Upper lobe of right lung (tissue), 1 donor: ENCODE measurements at places on chromosomes 6 and 20. TPM values are rescaled to one million over a fixed set of nuclear protein-coding genes. Genes with fewer than 3 reads are reported as not detected.

Gene SLC35F1
- total RNA-seq, result 0.29 TPM

Gene NMBR
- not detected for total RNA-seq

Gene CD93
- 160 TPM for total RNA-seq

Gene ULBP2
- 2.3 TPM for total RNA-seq

Gene ZMYND8
- total RNA-seq, result 45.7 TPM

Gene DZANK1
- 2.7 TPM for total RNA-seq

Gene TRIM39
- total RNA-seq, result 11.5 TPM

Gene FLRT3
- total RNA-seq, result 71.2 TPM

- no peaks in the 10 kb centered on the region for H3K27me3 ChIP-seq
- DNase-seq, result no peak
- H3K27ac ChIP-seq, result no peak overlapping the region
- no peaks in the 10 kb centered on the region for H3K36me3 ChIP-seq
These were observed 49.6 kb upstream of the PTPRK start for GRCh38 chr6:128569732-128570679.

DNA sequence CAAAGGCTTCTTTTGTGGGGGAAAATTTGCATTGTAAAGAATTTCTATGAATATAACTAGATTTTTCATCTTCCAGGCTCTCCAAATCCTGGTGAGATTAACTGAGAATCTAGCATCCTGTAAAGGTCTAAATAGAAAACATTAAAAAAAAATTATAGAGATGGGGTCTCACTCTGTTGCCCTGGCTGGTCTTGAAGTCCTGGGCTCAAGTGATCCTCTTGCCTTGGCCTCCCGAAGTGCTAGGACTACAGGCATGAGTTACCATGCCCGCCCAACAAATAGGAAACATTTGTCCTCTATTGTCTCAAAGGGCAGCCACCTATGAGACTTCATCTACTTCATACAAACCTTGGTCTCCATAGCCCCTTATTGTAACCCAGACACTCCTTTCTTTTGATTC lies 25.2 kb upstream of the NCOA3 start:
- no peaks in the 10 kb centered on the region for H3K27me3 ChIP-seq
- no peak for DNase-seq
- H3K4me3 ChIP-seq, result no peak overlapping the region
- H3K27ac ChIP-seq, result no peak overlapping the region
- H3K36me3 ChIP-seq, result no peaks in the 10 kb centered on the region

GRCh38 chr6:11012976-11013720 lies 31.0 kb downstream of the ELOVL2 start:
- H3K27ac ChIP-seq, result no peak overlapping the region
- peaks cover 20% of the 10 kb centered on the region for H3K27me3 ChIP-seq

- no peaks in the 10 kb centered on the region for H3K36me3 ChIP-seq
- H3K27ac ChIP-seq, result no peak overlapping the region
- no peaks in the 10 kb centered on the region for H3K27me3 ChIP-seq
- H3K4me1 ChIP-seq, result no peaks in the 10 kb centered on the region
These were observed 1.4 kb downstream of the UNC93A start for GRCh38 chr6:167292301-167293087.

- no peak for DNase-seq
- peaks cover 5% of the 10 kb centered on the region for H3K27me3 ChIP-seq
- H3K4me3 ChIP-seq, result no peak overlapping the region
- H3K4me1 ChIP-seq, result peaks cover 14% of the 10 kb centered on the region
- H3K27ac ChIP-seq, result no peak overlapping the region
- no peaks in the 10 kb centered on the region for H3K36me3 ChIP-seq
These were observed 4.4 kb downstream of the SULF2 start for GRCh38 chr20:47780720-47781389.

DNA sequence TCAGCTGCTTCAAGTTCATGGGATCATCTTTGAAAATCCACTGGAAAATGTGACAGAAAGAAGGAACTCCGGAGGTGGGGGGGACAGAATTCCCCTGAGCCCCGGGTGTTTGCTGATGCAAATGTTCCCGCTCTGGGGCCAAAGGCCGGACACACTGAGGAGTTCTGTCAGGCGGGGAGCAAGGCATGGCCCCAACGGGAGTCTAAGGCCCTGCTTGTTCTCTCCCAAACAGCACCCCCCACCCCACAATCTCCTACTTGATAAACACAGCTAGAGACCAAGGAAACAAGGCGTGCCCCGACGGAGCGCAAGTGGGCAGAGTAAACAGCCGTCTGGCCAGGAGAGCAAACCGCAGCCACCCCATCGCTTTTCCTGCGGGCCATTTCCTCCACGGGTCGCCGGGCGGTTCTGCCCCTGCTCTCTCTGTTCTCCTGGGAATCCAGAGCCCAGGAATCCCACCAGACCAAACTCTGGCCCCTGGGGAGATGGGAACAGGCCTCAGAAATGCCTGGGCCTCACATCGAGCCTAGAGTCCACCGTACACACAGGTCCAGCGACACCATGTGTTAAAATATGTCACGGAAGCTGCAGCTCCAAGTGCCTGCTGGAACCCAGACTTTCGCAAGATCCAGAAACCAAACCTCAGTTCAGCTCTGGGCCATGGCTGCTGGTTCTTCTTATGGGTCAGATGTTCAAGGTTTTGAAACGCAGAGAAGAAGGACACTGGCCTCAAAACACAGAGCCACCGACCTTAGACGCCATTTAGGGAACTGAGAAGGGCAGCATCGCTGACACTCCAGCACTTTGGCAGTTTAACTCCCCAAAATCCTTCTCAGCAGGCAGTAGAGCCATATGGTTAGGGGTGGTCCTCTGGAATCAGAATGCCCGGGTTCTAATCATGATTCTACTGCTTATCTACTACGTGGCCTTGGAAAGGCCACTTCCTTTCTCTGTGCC lies 104.2 kb downstream of the PREX1 start:
- H3K27me3 ChIP-seq, result no peaks in the 10 kb centered on the region
- peaks cover 8% of the 10 kb centered on the region for H3K36me3 ChIP-seq
- peaks cover 35% of the 10 kb centered on the region for H3K4me1 ChIP-seq
- peak overlapping the region; percentile 82 for H3K27ac ChIP-seq
- H3K4me3 ChIP-seq, result no peak overlapping the region

DNA sequence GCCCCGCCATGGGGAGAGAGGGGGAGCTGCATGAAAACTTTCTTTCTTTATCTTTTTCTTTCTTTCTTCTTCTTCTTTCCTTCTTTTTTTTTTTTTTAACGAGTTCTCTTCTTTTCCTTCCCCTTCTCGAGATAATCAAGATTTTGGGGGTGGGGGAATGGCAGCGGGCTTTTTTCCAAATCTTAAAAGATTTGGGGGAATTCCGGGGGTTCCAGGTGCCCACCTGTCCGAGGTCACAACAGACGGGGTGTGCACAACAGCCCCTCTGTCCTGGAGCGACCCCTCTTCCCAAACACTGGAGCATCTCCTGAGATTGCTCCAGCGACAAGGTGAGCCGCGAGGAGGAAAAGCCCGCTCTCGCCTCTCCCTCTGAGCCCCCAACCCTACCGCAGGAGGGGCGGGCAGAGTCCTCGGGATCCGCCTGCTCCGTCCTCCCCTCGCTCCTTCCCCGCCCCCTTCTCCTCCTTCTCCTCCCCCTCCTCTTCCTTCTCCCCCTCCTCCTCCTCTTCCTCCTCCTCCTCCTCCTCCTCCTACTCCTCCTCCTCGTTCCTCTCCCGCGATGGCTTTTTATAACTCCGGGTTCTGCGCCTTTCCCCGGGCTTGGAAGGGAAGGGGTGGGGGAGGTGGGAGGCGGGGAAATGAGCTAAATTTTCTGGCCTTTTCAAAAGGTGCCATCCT lies 689 bp upstream of the KCNB1 start:
- H3K4me1 ChIP-seq, result peaks cover 9% of the 10 kb centered on the region
- no peak for DNase-seq
- peaks cover 68% of the 10 kb centered on the region for H3K27me3 ChIP-seq
- H3K27ac ChIP-seq, result no peak overlapping the region
- H3K4me3 ChIP-seq, result no peak overlapping the region

GRCh38 chr6:35475573-35475972 lies 7.4 kb downstream of the RPL10A start:
- no peak overlapping the region for H3K4me3 ChIP-seq
- peaks cover 38% of the 10 kb centered on the region for H3K36me3 ChIP-seq

GRCh38 chr6:152552616-152553209 lies 84.4 kb downstream of the SYNE1 start:
- H3K4me1 ChIP-seq, result no peaks in the 10 kb centered on the region
- H3K27ac ChIP-seq, result no peak overlapping the region
- H3K27me3 ChIP-seq, result no peaks in the 10 kb centered on the region
- no peak overlapping the region for H3K4me3 ChIP-seq
- peak; percentile 74 for DNase-seq
- H3K36me3 ChIP-seq, result no peaks in the 10 kb centered on the region

GRCh38 chr6:152166497-152166896 lies 359.0 kb downstream of the ESR1 start:
- no peaks in the 10 kb centered on the region for H3K4me1 ChIP-seq
- no peaks in the 10 kb centered on the region for H3K27me3 ChIP-seq
- DNase-seq, result no peak
- no peak overlapping the region for H3K4me3 ChIP-seq

DNA sequence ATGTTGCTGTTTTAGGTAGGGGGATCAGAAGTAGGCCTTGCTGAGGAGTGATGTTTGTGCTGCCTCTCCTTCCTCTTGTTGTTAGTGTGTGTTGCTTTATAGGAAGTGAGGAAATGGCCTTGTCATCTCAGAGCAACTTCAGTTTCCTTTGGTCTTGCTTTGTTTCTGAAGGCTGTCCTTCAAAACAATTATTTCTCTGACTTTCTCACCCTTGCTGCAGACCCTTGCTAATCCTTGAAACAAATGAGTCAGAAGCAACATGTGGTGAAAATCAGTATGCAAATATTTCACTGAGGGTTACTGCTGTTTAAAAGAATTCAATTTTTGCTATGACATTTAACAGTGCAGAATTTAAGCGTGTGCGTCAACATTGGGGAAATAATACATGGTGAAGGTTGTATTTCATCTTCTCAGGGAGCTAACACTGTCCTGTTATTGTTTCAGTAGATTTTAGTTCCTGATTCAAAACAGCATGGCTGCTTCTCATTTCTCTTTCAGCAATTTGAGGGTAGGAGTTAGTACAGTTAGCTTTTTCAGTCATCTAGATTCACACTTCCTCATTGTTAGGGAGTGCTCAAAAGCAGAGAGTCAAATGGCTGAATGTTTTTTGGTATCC lies 13.8 kb downstream of the RNF144B start:
- DNase-seq, result no peak
- H3K27ac ChIP-seq, result peak overlapping the region; percentile 52
- H3K4me1 ChIP-seq, result peaks cover 13% of the 10 kb centered on the region
